ENCODE measurements at places on chromosomes 11 and 22.

DNA sequence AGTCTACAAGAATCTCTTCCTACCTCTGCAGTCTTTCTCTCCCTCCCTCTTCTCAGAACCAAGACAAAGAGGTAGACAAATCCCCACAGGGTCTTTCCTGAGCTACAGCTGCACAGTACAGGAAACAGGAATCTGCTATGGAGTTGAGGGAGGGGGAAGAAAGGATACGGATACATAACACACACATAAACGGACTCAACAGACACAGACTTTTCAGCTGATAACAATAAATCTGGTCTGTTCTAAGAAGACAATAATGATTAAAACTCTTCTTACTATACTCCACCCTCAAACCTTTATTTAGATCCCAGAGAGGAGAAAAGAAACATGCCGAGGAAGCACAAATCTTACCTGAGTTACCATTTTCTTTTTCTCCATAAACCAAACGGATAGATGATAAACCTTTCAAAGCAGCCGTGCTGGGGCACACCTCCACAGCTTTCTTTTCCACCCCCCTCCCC is 122.2 kb downstream of the APOL5 start:
- DNase-seq = peak; percentile 38

DNA sequence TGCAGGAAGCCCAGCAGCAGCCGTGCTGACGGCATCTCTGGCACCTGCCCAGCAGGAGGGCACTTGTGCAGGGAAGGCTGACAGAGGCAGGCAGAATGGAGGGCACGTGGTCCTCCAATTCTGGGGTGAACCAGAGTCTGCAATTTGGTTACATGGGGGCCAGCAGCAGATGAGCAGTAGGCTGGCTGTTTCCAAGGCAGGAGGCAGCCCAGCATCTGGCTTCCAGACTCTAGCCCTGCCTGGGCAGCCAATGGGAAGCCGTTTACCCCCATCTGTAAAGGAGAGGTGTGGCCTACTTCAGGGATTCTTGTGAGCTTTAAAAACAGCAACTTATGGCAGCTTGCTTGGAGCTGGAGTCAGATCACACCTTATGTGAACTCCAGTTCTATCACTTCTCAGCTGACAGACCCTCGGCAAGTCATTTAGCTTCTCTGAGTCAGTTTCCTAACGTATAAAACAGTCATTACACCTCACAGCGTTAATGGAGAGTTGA is 27.9 kb upstream of the RASL10A start:
- peak; percentile 17 for DNase-seq

GRCh38 chr11:91796999-91797398 is 427.6 kb upstream of the FAT3 start:
- no peak for DNase-seq

GRCh38 chr11:45204761-45205160 is 58.3 kb downstream of the PRDM11 start:
- DNase-seq = no peak

GRCh38 chr22:25478528-25478927 is 85.9 kb upstream of the GRK3 start:
- no peak for DNase-seq

GRCh38 chr11:19934828-19935259 is 222.2 kb downstream of the NAV2 start:
- peak; percentile 92 for DNase-seq

- no peak for DNase-seq
Measured at GRCh38 chr11:69383372-69384250, 89.7 kb downstream of the MYEOV start.

DNA sequence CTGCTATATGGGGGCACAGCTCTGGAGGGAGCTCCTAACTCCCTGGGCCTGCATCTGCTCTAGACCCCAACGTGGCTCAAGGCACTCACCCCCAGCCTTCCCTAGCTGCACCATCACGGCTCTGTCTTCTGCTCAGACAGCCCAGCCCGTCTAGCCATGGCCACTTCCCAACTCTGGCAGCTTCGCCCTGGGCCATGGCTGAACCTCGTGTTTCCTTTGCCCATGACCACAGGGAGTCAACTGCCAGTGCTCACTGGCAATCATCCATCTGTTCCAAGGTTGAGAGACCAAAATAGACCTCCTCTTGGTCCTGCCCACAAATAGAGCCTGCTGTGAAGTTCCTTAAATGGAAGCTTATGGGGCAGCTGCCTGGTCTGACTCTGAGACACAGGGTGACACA is 5.4 kb downstream of the LMO1 start:
- no peak for DNase-seq

DNA sequence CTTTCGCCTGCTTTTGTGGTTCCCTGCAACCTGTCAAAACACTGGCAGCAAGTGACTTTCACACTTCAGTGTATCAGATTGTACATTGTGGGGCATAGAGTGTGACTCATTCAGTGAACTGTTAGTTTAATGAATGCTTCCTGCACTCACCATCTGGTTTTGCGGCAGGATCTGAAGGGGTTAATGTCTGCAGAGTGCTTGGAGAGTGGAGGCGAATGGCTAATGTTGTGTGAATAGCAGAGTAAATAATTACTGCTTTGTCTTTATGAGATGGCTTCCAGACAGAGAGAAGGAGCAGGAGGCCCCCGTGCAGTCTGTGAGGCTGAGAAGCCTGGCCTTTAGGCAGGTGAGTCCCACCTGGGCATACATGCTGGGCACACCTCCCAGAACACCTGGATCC is 454.3 kb upstream of the KIRREL3 start:
- DNase-seq = peak; percentile 1

DNA sequence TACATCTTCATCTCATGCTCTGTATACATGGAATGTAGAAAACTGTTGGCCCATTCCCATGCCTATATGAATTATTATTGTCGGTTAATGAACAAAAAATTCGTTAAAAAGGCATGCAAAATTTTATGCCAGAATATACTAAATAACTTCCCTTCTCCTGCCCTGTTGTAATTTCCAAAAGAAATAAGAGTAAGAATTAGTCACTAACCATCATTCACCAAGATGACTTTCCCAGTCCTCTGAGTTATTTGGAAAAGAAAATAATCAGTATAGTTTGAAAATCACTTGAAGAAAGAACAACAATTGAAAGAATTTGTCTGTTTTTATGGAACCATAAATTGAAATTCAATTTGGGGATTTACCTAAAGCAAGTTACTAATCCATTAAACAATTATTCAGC is 1149.1 kb upstream of the RAG2 start:
- peak; percentile 82 for DNase-seq

- no peak for DNase-seq
Measured at GRCh38 chr11:61120099-61120705, 17.9 kb downstream of the CD5 start.

DNA sequence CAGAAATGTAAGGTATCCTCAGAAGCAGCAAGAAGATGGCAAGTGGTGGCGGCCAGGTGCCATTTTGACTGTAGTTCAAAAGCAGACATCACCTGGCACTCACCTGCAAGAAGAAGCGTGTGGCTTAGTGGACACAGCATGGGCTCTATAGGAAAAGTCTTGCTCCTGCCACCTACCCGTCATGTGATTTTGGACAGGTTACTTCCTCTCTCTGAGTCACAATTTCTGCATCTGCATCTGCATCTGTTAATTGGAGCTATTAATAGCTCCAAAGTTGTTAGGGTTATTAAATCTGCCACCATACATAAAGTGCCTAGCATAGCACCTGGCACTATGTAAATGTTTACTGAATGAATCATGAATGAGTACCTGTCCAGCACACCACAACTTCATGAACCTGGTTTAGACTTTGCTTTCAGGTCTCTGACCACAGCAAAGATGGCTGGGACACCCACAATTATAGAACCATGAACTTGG is 16.8 kb downstream of the RAB30 start:
- DNase-seq = no peak

DNA sequence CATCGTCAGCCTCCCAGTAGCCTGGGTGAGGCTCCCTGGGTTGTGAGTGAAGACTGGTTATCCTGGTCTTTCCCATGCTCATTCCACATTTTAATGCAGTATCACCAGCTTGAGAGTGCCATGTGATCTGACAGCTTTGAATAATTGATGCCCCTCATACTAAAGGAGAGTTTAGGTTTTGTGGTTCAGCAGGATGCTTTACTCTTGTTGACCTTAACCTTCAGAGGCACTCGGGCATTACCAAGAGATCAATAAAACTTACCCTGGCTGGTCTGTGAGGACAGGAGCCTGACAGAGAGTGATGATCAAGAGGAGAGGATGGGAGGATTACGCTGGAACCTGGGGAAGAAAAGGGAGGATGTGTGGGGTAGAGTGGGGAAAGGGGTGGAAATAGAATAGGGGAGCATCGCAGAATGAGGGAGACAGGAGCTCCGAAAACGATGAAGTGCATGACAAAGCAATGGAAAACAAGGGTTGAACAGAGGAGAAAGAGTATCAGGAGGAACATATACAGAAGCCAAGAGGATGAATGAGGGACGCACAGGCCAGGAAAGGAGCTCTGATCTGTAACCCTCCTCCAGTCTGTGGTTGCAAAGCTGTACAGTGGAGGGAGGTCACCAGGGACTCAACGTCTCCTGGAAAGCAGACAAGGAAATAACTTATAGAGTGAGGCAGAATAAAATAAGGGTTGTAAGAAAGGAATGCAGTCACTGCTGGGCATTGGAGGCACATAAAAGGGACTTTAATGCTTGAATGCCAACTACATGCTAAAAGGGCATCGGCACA is 594.5 kb downstream of the NTM start:
- peak; percentile 25 for DNase-seq

- no peak for DNase-seq
Measured at GRCh38 chr11:83549984-83550667, 264.0 kb upstream of the CCDC90B start.

DNA sequence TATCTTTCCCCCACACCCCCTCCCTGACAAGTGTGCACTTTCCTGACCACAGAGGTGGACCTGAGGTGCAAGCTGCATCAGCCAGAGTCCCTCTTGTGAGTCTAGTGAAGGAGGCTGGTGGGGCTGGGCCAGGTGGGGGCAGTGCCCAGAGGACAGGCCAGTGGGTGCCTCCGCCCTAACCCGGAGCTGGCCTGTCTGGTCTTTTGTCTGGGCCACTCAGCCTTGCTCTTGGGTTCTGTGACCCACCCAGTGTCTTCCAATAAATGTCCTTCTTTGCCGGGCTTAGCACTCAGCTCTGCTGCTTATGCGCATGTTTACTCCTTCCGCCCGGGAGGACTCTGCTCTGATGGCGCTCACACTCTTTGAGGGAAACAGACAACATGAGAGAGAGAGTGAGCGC is 526.2 kb downstream of the TBC1D22A start:
- no peak for DNase-seq

DNA sequence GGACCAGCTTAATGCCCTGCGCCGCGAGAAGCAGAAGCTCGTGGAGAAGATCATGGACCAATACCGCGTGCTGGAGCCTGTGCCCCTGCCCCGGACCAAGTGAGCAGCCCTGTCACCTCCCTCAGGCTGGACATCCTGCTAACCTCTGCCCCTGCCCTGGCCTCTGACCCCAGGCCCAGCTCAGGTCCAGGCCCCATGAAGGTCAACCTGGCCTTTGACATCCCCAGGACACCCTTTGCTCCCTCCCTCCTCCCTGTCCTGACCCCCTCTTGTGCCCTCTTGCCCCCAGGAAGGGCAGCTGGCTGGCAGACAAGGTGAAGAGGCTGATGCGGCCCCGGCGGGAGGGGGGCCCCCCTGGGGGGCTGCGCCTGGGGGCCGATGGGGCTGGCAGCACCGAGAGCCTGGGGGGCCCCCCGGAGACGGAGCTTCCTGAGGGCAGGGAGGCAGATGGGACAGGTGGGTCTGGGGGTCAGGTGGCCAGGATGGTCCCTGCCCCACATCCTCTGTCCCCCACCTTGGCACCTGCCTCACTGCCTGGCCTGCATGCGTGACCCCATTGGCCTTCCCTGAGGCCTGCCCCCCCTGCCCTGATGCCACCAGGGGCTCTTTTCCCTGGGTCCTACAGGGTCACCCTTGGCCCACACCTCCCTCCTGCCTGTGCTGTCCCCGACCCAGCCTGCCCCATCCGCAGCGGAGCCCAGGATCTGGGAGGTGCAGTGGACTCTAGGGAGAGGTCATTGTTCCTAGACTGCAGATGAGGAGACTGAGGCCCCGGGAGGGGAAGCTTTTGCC is 5.1 kb upstream of the RPS6KA4 start:
- DNase-seq = no peak

All from fibroblast of skin of back (primary cell).